Islet precursor cell (in vitro differentiated cells): ENCODE measurements at places on chromosomes 7 and 10.
A peak's percentile ranks its signal among the peaks of the same experiment; 100 is the strongest.

- DNase-seq = no peak
Observed at GRCh38 chr7:151809864-151810170, 67.1 kb downstream of the PRKAG2 start.

DNA sequence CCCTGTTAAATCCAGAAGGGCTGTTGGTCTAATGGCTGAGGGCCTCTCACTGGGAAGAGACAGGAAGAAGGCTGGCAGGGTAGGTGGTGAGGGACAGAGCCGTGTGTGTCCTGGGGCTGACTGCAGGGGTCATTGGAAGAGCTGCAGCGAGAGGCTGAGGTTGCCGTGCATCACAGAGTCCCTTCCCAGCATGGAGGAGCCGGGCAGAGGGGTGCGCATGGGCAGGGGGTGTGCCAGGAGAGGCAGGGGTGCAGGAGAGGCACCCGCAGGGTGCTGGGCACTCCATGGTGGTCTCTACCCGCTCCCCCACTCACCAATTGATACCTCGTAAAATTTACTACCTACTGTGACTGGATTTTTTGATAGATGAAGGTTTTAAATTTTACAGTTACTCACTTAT, 124.3 kb downstream of the ACTR3B start:
- DNase-seq = no peak

DNA sequence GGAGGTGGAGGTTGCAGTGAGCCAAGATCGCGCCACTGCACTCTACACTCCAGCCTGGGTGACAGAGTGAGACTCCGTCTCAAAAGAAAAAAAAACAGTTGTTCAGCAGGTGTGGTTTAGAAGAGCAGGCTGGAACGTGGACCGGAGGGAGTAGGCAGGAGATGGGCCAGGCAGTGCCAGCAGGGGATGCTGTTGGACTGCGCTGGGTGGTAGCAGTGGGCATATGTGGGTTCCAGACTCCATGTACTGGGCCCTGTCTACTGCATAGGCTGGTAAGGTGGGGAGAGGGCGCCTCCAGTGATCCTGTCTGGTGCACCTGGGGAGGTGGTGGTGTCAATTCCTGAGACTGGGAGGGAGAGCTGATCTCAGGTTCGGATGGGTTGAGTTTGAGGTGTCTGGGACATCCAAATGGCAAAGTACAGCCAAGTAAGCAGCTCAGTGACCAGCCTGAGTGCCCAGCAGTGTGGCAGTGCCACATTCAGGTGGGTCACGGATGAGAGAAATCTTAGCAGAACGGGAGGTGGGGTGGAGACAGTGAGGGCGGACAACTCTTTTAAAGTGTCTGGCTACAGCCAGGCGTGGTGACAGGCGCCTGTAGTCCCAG, 25.9 kb downstream of the SFXN4 start:
- peak; percentile 72 for DNase-seq

DNA sequence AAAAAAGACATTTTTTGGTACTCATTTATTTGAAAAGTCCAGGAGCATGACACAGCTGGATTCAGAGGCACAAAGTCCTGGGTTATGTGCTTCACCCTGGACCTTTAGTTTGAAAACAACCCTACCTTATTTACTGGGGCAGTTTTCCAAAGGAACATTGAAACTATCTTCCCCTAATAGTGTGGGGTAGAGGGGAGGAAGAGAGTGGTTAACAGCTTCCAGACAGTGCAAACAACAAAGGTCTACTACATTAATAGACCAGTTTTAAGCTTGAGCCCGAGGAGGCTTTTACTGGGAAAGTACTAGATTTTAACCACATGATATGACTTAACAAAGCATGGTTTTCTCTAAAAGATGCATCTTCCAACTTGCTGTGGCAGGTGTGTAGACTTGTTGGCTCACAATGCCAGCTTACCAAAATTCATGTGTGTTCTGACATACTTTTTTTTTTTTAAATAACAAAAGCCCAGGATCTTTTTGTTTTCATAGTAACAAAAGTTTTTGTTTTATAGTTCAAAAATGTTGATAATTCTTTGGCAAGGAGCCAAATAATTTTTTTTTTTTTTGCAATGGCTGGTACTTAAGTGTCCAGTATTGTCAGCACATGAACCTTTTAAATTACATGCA, 1.8 kb downstream of the GSTO1 start:
- DNase-seq = no peak

- no peak for DNase-seq
Observed at GRCh38 chr7:41006306-41006995, 696.4 kb downstream of the INHBA start.

GRCh38 chr7:82665966-82666507, 222.5 kb upstream of the CACNA2D1 start:
- no peak for DNase-seq

- peak; percentile 56 for DNase-seq
Observed at GRCh38 chr7:73852500-73852899, 8.5 kb upstream of the TMEM270 start.

DNA sequence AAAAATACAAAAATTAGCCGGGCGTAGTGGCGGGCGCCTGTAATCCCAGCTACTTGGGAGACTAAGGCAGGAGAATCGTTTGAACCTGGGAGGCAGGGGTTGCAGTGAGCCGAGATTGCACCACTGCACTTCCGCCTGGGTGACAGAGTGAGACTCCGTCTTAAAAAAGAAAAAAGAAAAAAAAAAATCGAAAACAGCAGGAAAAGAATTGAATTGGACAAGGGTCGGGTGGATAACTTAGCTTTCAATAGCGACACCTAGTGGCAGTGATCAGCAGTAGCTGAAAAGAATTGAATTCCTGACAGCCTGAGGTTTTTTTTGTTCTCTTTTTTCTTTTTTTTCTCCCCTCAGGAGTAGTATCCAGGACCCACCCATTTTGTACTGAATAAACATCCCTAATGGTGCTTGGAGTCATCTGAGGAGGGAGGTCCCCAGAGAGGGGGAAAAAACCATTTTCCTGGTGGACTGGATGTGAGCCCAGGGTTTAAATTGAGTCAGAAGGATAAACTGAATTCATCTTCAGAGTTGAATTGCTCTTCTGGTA, 55.1 kb downstream of the CYCS start:
- DNase-seq = peak; percentile 78

- no peak for DNase-seq
Observed at GRCh38 chr10:62244785-62245467, 23.7 kb downstream of the RTKN2 start.

GRCh38 chr7:156942708-156943090, 6.8 kb upstream of the NOM1 start:
- no peak for DNase-seq

DNA sequence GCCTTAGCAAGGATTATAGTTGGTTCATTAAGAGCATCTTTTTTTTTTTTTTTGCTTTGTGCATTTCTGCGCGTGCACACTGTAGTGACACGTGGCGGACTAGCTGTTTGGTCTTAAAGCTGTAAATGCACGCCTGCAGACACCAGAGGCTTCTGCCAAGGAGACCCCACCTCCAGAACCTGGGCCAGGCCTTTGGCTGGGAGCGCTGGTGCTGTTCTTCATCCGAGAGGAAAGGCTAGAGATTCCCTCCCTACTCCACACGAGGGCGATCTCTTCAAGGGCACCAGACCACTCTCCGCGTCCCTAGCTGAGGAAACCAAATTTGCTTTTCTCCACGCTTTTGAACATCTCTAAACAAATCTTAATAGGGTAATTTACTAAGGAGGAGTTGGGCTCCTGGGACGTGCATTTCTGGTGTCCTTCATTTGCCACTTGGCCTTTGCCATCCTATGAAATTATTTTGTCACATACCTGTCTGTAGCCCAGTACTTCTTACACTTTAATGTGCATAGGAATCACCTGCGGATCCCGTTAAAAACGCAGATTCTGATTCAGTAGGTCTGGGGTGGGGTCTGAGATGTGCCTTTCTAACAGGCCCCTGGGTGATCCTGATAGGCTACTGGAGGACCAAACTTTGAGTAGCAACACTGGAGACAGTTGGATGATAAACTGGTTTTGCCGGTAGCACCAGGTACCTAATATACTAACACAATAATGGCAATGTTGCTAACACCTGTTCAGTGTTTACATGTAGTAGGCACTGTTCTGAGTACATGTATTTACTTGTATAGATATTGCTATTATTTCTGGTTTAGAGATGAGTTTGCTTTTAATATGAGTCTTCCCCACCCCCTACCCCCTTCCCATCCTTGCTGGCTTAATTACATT, 1.3 kb upstream of the SLC26A5 start:
- peak; percentile 88 for DNase-seq

GRCh38 chr7:93119191-93119905, 1.6 kb upstream of the SAMD9 start:
- no peak for DNase-seq

GRCh38 chr7:7969306-7970236, 975 bp downstream of the GLCCI1 start:
- DNase-seq = peak; percentile 64

DNA sequence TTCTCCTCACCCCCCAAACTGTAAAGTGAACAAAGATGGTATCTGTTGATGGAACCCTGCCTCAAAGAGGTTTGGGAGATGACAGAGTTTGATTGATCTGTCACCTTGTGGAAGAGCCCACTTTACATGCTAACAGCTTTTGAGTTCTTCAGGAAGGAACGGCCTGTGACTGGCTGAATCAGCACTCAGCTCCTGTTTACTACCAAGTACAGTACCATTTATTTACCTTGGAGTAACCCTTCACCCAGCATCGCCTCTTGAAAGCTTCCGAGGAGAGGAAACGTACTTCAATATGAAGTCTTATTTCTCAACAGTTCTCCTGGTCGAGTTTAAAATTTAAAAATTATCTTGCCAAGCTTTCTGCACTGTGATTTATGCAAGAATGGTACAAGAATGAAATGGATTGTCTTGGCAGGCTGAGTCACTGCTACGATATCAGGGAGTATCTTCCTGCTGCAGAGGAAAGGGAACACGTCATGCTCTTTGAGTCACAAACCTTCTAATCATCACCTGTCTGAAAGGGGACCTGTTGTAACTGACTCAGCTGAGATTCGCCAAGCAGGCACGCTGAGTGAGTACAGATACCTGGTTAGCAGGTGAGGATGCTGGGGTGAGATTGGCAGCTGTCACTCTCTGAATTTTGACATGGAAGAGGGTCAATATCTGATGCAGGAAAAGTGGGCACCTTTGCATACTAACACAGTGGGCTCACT, 30.1 kb downstream of the KLF6 start:
- DNase-seq = peak; percentile 89

- DNase-seq = no peak
Observed at GRCh38 chr7:152180587-152180986, 155.1 kb downstream of the GALNT11 start.

- no peak for DNase-seq
Observed at GRCh38 chr10:119418362-119418761, 124.2 kb downstream of the RGS10 start.

GRCh38 chr7:2008101-2008935, 224.4 kb downstream of the MAD1L1 start:
- DNase-seq = peak; percentile 52

GRCh38 chr10:1667392-1667791, 69.9 kb downstream of the ADARB2 start:
- DNase-seq = no peak

DNA sequence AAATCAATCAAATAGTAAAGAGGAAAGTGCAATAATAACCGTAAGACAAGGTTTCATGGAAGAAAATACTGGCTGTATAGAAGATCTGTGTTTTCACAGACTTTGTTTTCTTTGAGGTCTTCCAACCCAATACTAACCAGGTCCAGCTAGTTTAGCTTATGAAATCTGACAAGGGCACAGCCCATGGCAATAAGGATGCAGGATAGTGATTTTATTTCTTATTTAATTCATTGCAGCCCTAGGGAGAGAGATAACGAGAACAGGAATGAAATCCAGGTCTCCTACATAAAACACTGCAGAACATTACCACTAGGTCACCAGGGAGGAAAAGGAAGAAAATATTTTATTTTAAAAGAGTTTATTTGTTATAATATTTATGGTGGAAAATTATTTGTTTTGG, 145.1 kb downstream of the DNAJC1 start:
- DNase-seq = no peak

GRCh38 chr7:6419310-6419773, 28.4 kb downstream of the DAGLB start:
- DNase-seq = no peak

DNA sequence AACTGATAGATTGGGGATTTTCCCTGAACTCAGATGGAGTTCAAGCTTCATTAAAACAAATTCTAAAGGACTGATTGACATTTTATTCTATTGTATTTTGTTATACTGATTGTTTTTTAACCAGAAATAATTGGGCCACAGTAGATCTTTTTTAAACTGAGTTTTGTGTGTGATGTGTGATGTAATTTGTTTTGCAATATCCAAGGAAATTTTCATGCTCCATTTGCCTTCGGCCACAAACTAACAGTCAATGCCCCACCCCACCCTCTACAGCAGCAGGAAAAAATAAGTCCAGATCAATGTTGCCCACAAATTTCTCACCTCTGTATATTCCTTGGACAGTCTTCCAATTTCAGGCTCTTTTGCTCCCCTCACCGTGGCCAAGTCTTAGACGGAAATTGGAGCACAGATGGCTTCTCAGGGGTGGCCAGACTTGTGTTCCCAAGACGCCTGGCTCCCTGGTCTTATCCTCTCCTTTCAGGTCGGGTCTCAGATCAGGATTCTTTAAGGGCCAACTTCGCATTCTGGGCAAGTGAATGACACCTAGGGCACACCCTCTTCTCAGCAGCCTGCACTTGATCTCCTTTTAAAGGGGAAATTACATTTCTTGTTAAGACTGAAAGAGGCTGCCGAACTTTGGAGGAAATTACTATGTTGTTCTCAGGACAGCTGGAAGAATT, at the start of gene SVOPL:
Gene SVOPL (minus strand): TSS at position 506 of the 680 bp plus-strand sequence. CDS start 22,317 bp downstream, outside the sequence.
- no peak for DNase-seq

DNA sequence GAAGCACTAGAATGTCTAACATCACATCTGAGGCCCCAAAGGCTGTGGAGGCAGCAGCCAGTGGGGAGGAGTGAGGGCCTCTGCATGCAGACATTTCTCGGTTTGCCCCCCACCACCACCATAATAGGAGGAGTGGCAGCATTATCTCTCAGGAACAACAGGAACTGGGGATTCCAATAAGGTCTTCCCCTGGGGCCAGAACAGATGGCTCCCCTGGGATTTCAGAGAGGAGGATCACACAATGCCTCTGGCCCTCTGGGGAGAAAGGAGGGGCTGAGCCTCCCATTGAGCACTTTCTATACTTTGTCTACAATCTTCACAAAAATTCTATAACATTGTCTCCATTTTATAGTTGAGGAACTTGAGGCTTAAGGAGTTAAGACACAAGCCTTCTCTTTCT, 61.1 kb downstream of the GRID1 start:
- no peak for DNase-seq

GRCh38 chr10:110457851-110458250, 39.9 kb upstream of the DUSP5 start:
- peak; percentile 17 for DNase-seq

DNA sequence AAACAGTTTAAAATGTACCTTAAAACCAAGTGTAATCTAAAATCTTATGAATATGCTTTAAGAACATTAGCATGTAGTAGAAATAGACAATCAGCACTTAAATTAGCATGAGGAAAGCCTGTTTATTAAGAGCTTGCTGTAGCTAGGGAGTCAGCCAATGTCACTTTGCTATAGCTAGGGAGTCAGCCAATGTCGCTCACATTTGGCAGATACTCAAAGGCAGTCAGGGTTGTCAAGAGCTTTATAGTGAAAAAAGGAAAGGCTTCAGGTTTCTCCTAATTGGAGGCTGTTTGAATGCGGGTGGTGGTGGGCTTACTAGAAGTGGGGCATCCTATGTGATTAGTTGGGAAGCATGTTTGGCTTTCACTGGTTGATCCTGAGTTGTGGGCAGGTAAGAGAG, 226.2 kb upstream of the DGKB start:
- DNase-seq = no peak

- no peak for DNase-seq
Observed at GRCh38 chr7:140314573-140315480, 83.5 kb downstream of the SLC37A3 start.
